Effector memory CD8-positive, alpha-beta T cell (primary cell): ENCODE measurements at places on chromosomes 3 and 15.

DNA sequence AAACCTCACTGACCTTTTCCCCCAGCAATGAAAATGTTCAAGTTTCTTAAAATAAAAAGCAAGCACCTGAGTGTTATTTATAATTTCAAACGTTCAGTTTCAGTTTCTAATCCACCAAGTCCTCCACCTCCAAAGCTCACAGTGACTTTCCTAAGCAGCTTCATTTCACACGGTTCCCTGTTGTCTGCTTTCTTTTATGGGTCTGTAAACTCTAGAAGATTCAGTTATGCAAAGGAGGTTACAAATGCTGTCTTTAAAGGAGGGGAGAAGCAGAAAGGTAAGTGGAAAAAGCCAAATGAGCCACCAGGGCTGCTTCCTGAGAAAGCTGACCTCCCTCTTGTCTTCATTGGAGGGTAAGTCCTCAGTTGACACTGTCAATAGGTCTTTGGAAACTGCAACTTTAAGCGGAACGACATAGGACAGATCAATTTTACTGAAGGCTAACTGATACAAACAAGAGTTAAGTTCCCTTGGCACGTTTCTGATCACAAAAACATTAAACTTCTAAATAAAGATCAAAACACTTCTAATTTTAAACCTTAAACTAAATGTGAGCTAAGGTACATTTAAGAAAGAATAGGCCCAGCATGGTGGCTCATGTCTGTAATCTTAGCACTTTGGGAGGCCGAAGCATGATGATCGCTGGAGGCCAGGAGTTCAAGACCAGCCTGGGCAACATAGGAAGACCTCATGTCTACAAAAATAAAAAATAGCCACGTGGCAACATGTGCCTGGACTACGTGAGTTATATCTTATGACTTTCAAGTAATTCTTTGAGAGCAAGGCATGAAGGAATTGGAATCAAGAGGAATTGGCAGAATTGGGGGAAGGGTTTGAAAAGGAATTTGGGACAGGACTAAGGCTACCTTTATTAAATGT lies 151.9 kb upstream of the UBE2E1 start:
- no peak for DNase-seq

DNA sequence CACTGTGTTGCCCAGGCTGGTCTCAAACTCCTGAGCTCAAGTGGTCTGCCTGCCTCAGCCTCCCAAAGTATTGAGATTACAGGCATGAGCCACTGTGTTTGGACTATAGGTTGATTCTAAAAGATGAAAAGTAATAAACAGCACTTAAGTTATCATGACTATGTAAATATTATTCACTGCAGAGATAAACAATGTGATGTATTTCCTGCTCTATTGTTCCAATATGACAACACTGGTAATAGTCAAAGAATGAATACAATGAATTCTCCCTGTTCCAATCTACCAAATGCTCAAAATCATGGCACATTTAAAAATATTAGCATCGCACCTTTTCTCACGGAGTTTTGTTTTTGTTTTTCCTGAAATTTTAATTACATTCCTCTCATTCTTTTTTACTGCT lies 36.8 kb upstream of the TBL1XR1 start:
- no peak for DNase-seq

DNA sequence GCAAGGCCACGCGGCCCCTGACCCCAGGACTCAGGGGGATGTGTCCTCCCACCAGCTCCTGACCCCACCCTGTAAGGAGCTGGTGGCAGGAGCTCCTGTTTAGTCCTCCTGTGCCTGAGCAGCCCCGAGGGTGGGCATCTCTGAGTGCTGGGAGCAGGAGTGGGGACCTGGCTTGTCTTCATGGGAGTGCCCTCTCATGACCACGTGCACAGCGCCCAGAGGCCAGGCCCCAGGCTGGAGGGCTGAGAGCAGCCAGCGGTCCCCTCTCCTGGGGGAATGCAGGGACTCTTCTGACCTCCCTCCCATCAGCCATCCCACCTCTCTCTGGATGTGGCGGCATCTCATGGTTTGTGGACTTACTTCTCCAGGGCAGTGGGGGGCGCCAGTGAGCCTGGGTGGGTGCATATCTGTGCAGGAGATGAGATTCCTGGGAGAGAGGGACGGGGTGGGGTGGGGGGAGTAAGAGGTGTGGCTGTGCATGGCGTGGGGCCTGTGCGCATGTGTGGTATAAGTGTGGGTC lies 205.6 kb downstream of the TBC1D2B start:
- no peak for DNase-seq

DNA sequence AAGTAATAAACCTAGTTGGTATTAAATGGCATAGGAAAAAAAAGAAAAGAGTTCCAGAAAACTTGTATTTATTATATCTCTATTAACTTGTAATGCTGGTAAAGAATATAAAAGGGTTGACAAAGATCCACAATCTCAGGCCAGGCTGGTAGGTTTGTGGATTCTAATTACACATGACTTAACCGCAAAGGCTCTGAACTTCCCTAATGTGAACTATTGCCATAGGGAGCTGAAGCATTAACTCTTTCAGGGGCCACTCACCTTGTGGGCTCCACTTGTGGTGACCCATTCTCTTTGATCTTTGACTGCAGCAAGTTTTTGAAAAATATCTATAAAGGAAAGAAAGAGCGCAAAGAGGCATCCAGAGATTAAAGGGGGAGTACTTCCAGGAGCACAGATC lies 58.5 kb downstream of the NEK10 start:
- no peak for DNase-seq

GRCh38 chr3:127711021-127711695 lies 38.4 kb downstream of the ABTB1 start:
- DNase-seq: no peak

DNA sequence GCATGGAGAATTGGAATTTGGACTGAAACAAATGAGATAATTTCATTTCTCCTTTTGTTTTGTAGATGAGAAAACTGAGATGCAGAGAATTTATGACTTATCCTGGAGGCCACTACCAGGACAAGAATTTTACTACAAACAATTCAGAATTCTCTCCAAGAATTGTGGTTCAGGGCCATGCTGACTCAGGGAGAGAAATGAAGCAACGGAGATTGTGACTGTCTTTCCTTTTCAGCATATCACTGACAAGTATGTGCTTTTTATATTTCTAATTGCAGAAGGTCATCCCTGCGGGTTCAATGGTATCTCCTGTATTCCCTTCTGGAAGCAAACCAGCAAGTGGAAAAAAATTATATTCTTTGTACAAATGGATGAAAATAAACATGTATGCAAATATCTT lies 170.8 kb upstream of the MITF start:
- DNase-seq: no peak

- DNase-seq: no peak
These were observed 44.6 kb downstream of the SLC6A20 start for GRCh38 chr3:45751537-45752242.

DNA sequence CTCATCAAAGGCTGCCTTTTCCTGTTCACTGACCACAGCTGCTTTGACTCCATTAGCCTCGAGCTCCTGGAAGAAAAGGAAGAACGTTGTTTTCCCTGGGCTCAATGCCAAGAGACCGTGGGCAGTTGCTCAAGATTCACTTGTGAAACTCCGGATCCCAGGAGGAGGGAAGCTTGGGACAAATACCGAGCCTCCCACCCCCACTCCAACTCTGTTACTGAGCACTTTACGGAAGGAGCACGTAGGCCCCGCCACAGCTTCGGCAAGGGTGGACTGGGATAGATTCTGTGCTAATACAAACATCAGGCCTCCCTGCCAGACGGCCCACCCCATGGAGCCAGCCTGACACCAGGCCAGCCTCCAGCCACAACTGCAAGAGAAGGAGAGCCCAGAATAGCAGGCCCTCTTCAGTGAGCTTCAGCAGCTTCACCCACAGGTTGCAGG lies 10.8 kb upstream of the FANCD2 start:
- no peak for DNase-seq

DNA sequence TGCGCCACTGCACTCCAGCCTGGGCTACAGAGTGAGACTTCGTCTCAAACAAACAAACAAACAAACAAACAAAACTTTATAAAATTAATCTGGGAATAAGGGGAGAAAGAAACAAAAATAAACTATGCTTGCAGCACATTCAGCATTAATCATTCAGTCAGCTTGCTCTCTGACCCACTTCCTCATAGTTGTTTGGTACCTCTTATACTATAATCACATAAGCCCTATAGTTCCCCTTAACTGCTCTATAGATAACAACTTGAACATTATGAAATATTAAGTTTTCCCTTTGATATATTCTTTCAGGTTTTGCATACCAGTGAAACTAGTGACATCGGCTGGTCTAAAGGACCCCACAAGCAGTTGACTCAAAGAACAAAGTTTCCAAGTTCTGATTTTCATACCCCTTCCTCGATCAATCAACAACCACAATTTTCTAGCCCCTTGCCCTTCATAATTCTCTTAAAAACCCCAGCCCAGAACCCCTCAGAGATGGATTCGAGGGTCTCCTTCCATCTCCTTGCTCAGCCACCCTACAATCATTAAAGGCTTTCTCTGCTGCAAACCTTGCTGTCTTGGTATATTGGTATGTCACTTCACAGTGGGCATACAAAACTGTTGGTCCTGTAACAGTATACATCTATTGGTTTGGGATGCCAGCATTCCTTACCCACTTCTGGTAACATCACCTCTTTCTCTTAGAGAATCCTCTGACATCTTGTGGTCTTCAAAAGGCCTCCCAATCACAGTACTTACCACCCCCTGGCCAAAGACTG lies 26.4 kb downstream of the BCL2L10 start:
- DNase-seq: no peak

DNA sequence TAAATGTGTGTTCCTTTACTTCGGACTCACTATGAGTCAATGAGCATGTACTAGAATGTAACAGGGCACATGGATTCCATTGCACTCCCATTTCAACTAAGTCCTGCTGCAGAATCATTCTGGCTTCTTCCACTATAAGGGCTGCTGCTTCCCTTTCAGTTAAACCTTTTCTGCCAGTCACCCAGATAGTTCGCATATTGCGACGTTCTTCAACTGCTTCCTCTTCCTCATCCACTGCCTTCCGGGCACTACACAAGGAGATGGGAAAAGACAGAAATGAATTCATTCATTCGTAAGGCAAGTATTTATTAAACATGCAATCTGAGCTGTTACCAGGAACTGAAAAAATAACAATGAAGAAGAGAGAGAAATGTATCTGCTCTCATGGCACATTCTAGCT lies 55.6 kb downstream of the POLQ start:
- DNase-seq: no peak

DNA sequence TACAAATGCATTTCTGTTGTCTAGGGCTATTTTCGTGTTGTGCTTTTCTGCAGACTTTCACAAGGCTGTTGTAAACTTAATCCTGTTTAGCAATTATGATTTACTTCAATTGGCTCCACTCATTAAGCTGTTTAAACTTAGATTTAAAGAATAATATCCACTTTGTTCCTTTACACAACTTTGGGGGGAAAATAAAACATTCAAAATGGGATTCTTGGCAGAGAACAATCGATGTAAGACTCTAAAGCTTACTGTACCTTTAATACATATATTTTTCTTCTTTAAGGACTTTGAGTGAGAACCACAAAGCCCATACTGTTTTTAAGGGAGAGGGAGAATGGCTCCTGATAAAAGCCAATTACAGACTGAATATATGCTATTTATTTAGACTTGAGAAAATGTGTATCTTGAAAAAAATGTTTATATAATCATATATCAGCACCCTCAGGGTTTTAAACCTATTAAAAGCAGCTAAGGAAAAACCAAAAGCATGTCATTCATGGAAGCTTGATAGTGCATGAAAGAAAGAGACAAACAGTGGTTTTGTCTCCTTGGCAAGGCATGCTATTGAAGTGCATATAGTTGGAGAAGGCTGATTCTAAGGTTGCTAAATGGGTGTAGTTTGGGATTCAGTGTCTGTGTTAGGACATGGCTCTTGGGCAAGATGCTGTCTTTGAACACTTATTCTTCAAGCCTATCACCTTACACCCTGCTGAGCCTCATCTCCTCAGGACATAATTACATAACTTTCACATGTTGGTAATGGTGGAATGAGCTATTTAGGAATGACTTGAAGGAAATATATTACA lies 293.4 kb upstream of the TBC1D5 start:
- DNase-seq: no peak

- DNase-seq: peak; percentile 2
These were observed 150.5 kb downstream of the WDR76 start for GRCh38 chr15:43977072-43977884.

DNA sequence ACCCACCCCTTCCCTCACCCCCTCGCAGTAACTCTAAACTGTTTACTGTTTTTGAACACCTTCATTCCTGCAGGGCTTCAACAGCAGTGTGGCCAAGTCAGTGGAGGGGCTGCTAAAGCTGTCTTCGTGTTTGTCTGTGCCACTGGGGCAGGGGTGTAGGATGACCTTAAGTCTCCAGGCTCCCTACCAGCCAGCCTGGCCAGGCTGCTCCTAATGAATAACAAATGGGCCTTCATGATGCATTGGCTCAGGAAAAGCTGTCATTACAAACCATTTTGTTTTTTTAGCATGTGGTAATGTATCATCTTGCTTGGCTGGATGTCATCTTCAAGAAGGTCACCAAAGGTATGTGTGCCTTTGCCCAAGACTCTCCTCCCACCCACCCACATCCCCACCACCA lies 372.2 kb upstream of the WNT5A start:
- DNase-seq: no peak

DNA sequence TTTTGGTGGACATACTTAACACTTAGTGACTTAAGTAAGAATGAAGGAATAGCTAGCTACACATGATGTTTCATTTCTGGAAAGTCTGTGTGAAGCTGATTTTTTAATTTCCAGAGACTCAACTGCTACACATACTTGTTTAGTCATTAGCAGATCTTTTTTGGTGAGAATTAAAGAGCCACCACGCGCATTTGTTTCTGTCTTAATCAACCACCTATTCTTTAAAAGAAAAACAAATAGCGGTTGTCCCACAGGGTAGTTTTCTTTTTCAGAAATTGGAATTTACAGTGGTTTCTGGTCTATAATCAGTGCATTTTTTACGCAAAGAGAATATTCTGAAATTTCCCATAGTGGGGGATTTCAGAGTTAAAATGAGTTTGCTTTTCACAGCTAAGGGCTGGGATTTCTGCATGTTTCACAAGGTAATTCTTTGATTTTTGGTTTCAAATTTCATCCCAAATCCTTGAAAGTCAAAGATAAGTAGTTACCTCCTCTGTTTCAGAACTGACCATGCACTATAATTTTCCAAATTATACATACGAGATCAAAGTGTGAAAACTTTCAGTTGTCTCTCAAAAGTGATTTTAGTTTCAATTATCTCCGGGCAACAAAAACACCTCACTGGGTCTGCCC lies 631.0 kb upstream of the GRM7 start:
- DNase-seq: no peak
